Stimulated activated CD4-positive, alpha-beta T cell treated with anti-CD3 and anti-CD28 coated beads, Interleukin-1b, Interleukin-23, amount 100 ng/mL, for 1 hour (primary cell): ENCODE measurements at places on chromosomes 7 and 10.
A peak's percentile ranks its signal among the peaks of the same experiment; 100 is the strongest.

DNA sequence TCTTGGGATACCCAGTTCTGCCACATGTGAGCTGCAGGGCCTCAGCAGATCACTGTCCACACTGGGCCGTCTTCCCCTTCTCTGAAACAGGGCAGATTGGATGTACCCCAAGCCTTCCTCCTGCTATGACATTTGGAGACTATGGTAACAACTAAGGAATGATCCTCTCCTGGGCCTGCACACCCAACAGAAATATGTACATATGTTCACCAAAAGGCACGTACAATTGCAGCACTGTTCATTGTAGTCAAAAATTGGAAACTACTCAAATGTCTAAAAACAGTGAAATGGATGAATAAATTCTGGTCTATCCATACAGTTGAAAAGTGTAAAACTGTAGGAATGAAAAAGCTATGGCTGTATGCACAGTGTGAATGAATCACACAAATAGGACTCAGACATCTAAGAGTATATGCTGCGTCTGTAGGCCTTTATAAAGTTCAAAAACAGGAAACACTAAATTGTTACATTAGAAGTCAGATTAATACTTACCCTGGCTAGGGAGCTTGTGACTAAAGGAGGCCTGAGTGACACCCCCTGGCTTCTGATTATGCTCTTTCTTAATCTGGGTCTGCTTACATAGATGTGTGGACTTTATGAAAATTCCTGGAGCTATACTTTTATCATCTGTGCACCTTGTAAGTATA is 16.1 kb upstream of the XPNPEP1 start:
- DNase-seq: no peak

- DNase-seq: no peak
Observed at GRCh38 chr10:12479924-12480323, 130.6 kb downstream of the CAMK1D start.

DNA sequence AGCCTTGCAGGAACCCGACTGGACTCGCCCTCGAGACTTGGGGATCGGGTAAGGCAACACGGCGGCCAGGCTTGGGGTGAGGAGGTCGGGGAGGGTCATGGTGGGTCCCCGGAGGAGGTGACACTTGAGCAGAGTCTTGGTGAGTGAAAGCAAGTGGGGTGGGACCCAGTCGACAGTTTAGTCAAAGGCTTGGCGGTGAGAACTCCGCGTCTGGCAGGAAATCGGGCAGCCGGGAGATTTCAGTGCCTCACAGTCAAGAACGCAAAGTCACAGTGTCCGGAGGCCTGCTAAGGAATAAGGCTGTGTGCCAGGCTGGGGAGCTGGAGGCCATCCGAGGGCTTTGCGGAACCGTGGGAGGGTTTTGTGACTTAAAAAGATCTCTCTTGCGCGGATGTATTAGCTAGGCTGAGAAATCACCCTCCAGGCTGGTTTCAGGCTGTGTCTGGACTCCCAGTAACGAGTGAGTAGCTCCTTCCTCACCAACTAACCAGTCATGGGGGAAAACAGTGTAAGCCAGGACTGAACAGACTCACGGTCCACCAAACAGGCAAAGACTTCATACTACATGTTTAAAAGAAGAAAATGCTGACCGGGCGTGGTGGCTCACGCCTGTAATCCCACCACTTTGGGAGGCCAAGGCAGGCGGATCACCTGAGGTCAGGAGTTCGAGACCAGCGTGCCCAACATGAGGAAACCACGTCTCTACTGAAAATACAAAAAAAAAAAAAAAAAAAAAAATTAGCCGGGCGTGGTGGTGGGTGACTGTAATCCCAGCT is 613 bp downstream of the AP5Z1 start:
- DNase-seq: no peak

GRCh38 chr7:76392531-76393115 is 16.9 kb downstream of the SSC4D start:
- DNase-seq: no peak

GRCh38 chr10:104246976-104247375 is 7.7 kb upstream of the GSTO1 start:
- no peak for DNase-seq

- DNase-seq: peak; percentile 85
Observed at GRCh38 chr7:7640221-7641128, at the start of gene UMAD1. UMAD1 (plus strand) TSS chr7:7640752; CDS start chr7:7673372, 32,620 bp downstream.

DNA sequence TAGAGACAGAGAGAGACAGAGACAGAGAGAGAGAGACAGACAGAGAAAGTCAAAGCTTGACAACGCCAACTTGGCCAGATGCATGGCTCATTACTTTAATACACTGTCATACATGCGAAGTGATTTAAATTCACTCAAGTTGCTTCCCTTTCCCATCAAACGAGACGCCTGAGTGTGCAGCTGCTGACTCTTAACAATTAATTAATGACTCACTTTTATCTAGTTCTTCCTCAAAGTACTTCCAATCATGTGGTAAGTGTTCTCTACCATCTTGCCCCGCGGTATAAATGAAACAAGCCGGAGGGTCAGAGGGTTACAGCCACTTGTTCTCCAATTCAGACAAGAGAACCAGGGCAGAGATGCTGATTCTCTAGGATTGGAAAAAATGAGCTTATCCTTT is 90.8 kb downstream of the SFMBT2 start:
- no peak for DNase-seq

DNA sequence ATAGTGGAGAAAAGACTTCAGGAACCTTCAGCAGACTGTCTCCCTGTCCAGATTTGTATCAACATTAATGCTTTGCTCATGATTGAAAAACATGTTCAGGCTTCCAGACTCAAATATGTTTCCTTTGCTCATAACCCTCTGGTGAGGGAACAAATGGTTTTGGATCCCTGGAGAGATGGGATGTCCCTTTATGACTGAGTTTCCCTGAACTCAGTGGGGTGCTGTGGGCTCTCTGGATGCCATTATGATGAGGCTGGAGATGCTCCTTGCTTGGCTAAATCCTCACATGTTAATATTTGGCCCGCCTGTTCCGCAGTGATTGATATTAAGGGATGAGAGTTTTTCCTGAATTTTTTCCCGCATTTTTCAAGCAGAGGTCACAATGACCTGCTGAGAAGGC is 749.4 kb downstream of the SUGCT start:
- DNase-seq: no peak

- no peak for DNase-seq
Observed at GRCh38 chr7:152633504-152633903, 42.4 kb downstream of the XRCC2 start.

DNA sequence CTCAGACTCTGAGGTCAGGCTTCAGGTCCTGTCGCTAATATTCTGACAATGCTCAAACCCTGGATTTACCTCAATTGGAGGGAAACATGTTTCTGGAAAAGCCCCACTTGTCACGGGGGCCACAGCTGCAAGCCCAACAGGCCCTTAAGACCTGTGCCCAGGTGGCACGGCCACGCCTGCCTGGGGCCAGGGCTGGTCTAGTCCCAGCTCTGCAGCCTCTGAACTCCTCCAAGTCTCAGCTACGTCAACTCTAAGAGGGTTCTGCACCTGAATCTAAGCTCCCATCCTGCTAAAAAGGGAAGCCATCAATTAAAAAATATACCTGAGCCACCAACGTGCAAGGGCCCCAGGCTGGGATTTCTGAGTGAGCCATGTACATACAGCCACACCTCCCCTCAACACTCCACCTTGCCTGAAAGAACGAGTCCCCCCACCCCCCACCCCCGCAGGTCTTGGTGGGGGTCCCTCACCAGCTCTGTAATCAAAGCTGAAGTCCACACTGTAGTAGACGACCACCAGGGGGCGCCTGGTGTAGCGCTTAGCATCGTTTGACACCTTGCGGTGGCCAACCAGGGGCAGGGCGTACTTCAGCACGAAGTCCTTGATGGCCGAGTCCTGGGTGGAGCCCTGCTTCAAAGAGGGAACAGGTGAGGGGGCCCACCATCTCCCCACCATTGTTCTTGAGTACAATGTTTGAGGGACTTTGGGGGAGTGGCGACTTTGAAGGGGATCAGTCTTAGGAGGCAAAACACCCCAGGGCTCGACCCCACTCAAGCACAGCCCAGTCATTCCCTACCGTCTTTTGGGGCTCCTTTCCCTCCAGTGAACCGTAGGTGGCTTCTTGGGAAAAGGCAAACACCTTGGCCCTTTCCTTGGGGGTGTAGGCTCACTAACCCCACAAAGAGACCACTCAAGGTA is 22.6 kb downstream of the PDIA4 start:
- peak; percentile 71 for DNase-seq

GRCh38 chr7:54663603-54664234 is 95.3 kb downstream of the SEC61G start:
- DNase-seq: no peak

GRCh38 chr7:31478721-31479120 is 35.2 kb upstream of the ITPRID1 start:
- no peak for DNase-seq

DNA sequence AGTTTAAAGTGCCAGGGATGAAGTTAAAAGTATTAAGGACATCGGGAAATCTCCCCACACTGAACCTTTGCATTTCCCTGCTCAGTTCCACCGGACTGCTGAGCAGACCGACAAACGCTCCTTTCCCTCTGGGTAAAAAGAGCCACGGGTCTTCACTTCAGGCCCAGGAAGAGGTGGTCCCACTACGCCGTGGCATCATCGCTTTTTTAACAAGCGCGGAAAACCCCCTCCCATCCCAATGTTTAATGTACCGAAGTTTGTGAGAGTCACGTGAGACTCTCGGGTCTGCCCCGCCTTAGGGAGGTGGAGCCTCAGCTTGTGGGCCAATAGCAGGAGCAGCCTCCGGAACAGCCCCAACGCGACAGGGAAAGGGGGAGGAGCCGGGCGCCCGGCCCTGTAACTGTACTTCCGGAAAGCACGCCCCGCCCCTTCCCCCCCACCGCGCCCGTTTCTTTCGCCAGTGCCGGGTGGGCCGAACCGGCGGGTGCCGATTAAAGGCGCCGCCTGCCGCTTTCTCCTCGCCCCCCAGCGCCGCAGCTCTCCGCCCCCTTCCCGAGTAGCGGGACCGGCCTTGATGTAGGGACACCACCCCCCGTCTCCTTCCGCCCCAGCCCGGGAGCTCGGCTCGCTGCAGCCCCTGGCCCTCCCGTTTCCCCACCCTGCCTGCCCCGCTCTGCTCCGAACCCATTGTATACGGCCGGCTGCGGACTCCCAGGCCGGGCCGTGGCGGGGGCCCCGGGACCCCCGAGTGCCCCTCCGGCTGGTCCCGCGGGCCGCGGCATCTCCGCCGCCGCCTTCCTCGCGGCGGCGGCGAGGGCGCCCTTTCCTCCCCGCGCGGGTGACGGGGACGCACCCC is 2.2 kb upstream of the TRIM8 start:
- DNase-seq: peak; percentile 96

- no peak for DNase-seq
Observed at GRCh38 chr7:33794419-33794818, 110.9 kb upstream of the BMPER start.

- DNase-seq: no peak
Observed at GRCh38 chr7:105591522-105591921, 10.2 kb upstream of the EFCAB10 start.

DNA sequence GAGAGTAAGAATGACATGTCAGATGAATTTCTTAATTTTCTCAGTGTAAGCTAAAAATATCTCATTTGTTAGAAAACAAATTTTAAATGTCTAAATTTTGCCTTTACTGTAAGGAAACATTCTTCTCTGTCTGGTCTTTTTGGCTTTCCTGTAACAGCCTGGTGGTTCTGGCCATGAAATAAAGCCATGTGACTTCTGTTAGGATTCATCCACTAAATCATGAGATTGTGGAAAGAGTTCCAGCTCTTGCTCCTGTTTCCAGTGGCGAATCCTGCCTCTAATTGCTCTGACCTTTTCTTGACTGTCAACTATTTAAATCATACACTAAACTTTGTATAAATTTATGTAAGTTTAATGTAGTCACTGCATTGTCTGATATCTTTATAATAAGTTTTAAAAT is 398.5 kb upstream of the AKR1E2 start:
- DNase-seq: no peak

DNA sequence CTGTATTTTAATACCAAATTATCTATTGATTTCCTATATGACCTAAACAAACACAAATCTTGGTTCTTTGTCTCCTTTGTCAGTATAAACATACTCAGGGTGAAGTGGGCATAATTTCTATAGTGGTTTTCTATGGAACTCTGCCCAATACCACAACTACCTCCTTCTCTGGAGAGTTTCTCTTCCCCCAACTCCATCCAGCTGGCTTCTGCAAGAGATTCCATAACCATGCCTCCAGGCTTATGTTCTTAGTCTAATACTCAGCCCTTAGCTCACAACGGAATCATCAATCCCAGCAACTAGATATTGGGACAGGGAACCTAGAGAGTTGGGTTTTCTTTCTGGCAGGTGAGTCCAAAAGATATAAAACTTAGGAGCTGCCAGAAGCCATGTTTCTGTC is 127.3 kb downstream of the TRIL start:
- DNase-seq: no peak

DNA sequence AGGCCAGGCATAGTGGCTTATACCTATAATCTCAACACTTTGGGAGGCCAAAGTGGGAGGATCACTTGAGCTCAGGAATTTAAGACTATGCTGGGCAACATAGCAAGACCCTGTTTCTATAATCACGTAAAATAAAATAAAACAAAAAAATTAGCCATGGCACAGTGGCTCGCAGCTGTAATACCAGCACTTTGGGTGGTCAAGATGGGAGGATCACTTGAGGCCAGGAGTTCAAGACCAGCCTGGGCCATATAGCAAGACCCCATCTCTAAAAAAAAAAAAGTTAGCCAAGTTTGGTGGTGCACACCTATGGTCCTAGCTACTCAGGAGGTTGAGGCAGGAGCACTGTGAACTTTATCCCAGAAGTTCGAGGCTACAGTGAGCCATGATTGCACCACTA is 30.9 kb downstream of the DNA2 start:
- DNase-seq: no peak

DNA sequence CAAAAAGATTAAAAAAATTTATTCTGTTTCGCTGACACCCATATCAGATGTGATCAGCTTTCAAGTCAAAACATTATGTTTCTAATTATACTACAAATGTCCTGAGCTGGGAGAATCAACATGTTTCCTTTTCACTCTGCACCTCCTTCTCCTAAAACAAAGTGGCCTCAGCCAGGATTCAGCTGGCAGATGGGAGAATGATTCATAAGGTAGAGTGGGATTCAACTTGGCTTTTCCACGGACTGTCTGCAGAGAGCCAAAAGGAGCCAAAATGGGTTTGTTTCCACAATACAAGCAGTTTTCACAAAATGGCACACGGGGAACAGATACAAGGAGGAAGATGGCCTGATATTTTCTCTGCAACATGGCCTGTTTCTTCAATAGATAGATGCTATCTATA is 376.5 kb upstream of the PRKCQ start:
- no peak for DNase-seq

GRCh38 chr10:43202224-43202656 is 64.0 kb downstream of the CSGALNACT2 start:
- DNase-seq: no peak

- no peak for DNase-seq
Observed at GRCh38 chr7:155787171-155787851, 25.0 kb downstream of the SHH start.

GRCh38 chr10:78899996-78900714 is 168.6 kb upstream of the ZMIZ1 start:
- no peak for DNase-seq

GRCh38 chr10:4070921-4071660 is 286.1 kb upstream of the KLF6 start:
- DNase-seq: no peak

GRCh38 chr7:80735330-80735729 is 96.9 kb downstream of the CD36 start:
- no peak for DNase-seq

GRCh38 chr7:147400221-147400689 is 1190.3 kb upstream of the C7orf33 start:
- DNase-seq: no peak
